ENCODE measurements at places on chromosomes 6 and 20.

DNA sequence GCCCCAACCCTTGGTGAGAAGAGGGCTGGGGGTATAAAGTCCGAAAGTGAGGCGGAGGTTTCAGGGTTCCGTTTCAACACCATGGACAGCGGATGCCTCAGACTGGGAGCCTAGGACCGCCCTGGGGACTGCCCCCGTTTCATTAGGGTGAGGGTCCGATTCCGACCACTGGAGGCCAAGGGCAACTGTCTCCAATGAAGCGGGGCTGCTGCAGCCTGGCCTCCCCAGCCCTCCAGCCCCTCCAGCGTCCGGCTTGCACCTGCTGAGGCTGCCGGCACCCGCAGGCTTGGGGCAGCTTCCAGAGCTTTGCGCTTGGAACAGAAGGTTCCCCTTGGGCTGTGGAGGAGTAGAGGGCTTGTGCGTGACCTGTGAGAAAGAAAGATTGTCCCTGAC is 39.9 kb downstream of the YTHDF1 start:
- no peak for DNase-seq

- DNase-seq: no peak
Measured at GRCh38 chr6:142361779-142362750, 60.3 kb downstream of the ADGRG6 start.

DNA sequence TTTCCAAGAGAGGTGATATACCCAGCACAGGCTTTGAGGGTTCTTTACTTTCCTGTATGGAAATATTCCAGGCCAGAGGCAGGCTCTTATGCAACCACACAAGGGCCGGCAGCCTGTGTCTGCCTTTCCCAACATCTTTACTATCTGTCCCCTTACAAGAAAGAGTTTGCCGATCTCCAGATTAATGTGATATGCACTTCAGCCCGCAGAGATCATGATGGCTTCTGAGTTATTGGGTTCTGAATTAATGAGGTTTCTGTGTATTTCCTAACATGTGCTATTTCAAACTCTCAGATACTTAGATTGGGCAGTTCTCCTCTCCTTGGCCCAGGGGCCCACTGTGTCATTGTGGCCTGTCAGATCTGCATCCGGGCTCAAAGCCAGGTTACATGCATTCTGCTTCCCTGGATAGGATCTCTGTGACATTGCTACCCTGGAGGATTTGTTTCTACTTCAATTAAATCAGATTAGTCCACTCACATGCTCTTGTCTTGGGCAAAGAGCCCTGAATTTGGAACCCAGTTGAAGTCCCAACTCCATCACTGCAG is 56.6 kb downstream of the TGM2 start:
- DNase-seq: no peak

- no peak for DNase-seq
Measured at GRCh38 chr6:166512567-166512966, 73.9 kb downstream of the RAMACL start.

DNA sequence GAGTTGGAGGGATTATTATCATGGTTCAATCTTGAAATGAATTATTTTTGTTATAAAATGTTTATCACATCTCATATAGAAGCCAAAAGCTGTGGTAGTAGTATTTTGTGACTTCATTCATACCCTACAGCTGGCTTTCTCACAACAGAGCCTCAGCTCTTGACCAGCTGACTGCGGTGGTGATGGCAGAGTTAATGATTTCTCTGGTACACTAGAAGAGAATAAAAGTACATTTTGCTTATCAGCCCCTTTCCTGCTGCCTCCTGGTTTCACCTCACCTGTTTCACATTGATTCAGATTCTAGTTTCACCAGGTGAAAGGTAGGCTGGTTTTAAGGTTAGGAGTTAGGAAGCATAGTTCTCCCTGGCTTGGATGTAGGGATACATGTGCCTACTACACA is 55.7 kb downstream of the AFG1L start:
- no peak for DNase-seq

GRCh38 chr6:14075095-14075503 is 42.5 kb upstream of the CD83 start:
- DNase-seq: no peak

- peak; percentile 64 for DNase-seq
Measured at GRCh38 chr6:54717849-54718455, 128.6 kb upstream of the FAM83B start.

DNA sequence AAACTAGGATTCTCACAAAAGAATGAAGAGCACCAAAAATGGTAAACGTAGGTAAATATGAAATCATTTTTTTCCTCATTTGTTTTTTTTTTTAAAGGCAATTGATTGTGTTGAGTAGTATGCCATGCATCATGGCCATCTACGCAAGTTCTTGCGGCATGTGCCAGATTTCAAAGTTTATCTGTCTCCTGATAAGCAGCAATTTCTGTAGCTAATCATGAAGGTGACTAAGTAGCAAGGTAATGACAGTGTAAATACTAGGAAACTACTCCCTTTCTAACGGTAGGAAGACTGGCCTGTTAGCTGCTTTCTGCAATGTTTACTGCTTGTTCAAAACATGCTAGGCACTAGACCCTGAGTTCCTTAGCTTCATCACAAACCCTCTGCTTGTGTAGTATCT is 13.4 kb upstream of the LY86 start:
- no peak for DNase-seq

- DNase-seq: no peak
Measured at GRCh38 chr6:144993870-144994269, 708.7 kb downstream of the UTRN start.

GRCh38 chr20:34420146-34420545 is 57.1 kb downstream of the ITCH start:
- no peak for DNase-seq

GRCh38 chr6:156175971-156176421 is 601.2 kb upstream of the ARID1B start:
- no peak for DNase-seq

DNA sequence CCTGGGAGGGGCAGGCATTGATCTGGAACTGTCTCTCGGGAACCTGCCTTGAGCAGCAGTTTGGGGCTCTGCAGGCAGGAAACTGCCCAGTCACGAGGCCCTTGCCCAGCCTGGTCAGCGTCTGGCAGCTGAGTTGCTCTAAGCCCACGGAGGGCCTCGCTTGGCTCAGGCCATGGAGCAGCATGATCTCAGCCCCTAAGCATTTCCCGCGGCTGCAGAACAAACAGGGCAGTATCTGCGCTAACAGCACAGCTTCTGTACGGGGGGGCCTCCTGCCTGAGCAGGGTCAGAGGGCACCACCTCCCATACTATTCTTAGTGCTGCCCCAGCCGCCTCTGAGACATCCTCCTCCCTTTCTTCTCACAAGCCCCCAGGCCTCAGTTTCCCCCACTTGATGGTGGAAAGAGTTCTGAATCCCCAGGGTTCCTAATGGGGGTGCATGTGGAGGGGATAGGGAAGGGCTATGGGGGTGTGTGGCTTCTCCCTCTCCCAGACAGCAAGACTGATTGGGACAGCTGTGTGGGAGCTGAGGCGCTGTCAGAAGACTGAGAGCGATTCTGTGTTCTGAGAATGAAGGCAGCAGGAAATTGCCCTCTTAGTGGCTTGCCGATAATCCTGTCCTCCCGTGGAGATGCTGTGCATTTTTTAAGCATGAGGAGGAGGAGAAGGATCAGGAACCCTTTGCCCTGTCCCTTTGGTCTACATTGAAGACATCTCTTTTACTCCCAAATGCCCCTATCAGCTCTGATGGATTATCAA is 46.4 kb downstream of the MOCS1 start:
- no peak for DNase-seq

GRCh38 chr20:46844965-46845364 is 49.7 kb upstream of the EYA2 start:
- no peak for DNase-seq

DNA sequence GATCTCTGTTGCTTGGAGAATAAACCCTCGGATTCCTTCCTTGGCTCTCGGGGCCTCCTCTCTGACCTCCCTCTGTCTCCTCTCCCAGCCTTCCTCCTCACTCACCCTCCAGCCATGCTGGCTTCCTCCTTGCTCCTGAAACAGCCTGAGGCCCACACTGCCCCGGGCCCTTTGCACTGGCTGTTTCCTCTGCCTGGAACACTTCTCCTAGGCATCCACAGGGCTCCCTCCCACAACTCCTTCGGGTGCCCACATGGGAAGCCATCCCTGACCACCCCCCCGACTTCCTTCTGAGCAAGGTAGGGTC is 87.7 kb downstream of the CEBPB start:
- DNase-seq: no peak

DNA sequence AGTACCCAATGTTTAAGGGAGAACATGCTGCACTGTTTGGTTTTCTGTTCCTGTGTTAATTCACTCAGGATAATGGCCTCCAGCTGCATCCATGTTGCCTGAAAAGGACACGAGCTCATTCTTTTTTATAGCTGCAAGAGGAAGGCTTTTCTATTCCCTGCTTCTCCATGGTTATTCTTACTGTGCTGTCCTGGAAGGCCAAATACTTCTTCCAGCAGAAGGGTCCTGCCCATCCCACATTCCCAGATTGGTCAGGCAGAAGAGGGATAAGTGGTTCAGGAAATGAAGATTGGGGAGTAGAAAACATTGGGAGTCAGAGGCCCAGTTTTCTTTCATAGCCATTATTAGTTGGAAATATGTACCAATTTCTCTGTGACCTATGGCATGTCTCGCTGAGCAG is 122.4 kb downstream of the TCP11 start:
- no peak for DNase-seq

DNA sequence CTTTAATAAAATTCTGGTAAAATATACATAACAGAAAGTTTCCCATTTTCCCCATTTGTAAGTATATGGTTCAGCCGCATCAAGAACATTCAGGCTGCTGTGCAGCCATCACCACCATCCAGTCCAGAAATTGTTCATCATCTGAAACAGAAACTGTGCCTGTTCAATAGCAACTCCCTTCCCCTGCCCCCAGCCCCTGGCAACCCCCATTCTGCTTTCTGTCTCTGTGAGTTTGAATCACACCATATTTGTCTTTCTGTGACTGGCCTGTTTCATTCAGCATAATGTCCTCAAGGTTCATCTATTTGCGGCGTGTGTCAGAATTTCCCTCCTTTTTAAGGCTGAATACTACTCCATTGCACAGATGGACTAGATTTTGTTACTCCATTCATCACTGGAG is 19.1 kb downstream of the VSTM2L start:
- DNase-seq: no peak

- DNase-seq: no peak
Measured at GRCh38 chr6:93412452-93412851, 6.9 kb downstream of the EPHA7 start.

DNA sequence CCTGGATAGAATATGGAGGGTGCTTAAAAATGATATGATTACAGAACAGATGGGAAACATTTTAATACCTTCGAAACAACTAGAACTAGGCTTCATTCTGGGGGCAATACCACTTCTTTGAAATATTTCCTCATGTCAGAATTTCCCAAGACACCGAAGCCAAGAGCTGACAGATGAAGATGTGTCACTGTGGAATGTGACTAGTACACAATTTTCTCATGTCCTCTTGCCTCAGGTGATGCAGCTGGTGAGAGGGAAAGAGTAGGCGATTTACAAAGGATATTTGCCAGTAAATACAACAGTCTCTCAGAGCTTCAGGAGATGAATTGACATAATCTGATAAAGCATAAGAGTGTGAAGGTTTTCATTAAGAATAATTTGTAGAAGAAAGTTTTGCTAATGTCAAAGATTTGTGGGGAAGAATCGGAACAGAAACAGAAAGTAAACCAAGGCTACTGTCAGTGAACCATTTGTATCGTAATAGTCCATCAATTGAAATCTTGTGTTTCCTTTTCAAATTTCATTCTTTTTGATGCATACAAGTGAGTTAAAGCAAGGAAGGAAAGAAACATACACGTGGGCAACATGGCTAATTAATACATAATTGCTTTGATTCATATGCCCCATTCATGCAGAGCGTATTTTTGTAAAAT is 164.7 kb upstream of the CCN2 start:
- no peak for DNase-seq

- DNase-seq: no peak
Measured at GRCh38 chr6:150243620-150244314, 100.9 kb downstream of the PPP1R14C start.

DNA sequence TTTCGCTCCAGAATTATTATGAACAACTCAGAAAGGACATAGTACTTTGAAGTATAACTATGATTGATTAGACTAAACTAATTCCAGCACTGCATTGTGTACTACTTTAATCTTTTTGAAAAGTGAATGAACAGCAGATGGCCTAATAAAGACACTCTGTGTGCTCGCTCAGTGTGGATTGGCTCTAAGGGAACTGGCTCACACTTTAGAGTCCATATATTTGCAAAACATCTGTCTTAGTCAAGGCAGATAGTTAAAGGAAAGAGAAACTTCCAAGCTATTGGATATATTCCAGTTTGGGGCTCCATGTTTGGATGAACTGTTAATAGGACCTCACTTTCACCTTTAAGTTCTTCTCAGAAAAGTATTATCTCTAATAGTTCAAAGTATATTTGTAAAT is 218.9 kb downstream of the EYA4 start:
- DNase-seq: no peak

- no peak for DNase-seq
Measured at GRCh38 chr6:73514746-73515110, 6.1 kb downstream of the EEF1A1 start.

DNA sequence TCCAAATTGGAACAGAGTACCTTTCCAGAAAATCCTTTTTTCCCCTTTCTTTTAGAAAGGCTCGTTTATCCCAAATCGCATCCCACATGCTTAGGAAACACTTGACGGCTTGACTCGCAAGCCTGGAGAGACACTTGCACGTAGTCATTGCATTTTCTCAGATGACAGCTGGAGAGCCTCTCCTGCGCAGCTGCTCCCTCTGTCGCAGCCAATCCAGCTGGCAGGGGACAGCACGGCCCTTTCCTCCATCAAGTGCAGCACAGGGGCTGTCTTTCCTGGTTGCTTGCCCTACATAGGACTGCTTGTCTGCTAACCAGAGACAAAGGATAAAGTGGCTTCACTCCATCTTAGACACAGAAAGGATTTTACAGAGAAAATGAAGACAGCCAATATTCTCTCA is 77.6 kb upstream of the RGS17 start:
- DNase-seq: no peak

DNA sequence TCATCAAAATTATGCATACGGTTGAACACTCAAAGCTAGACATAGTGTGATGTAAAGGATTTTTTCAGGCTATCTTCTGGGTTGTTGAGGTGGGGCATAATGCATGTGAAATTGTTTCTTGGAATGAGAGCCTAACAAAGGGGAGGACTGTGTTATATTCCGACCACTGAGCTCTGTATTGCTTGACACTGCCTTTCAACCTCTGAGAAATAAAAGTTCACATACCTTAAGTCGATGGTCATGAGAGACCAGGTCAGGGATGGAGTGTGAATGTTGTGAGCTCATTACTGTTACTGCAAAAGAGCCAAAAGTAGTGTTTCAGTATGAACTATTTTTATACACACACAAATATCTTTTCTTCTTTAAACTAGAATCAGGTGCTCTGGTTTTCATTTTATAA is 5.0 kb downstream of the PFDN4 start:
- DNase-seq: no peak

DNA sequence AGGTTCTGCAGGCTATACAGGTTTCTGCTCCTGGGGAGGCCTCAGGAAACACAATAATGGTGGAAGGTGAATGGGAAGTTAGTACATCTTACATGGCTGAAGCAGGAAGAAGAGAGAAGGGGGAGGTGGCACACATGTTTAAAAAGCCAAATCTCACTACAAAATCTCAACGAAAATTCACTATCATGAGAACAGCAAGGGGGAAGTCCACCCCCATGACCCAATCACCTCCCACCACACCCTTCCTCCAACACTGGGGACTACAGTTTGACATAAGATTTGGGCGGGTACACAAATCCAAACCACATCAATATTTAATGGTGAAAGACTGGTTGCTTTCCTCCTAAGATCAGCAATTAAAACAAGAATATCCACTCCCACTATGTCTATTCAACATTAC is 13.8 kb upstream of the POLR1H start:
- DNase-seq: no peak

GRCh38 chr6:70672549-70672948 is 4.9 kb downstream of the SMAP1 start:
- DNase-seq: no peak

GRCh38 chr6:27541212-27541932 is 68.5 kb upstream of the ZNF184 start:
- no peak for DNase-seq
